ENCODE measurements at places on chromosomes 2 and 18. TPM values are rescaled to one million over a fixed set of nuclear protein-coding genes. Genes with fewer than 3 reads are reported as not detected.

TXNDC9 gene
- total RNA-seq = 68.3 TPM

CD302 gene
- 7.8 TPM for total RNA-seq

SEC11C gene
- 10.2 TPM for total RNA-seq

NAPG gene
- total RNA-seq = 30.1 TPM

DLX1 gene
- total RNA-seq = under 0.01 TPM

TUBA4B gene
- not detected for total RNA-seq

UPP2 gene
- total RNA-seq = not detected

CTAGE1 gene
- total RNA-seq = not detected

TBR1 gene
- under 0.01 TPM for total RNA-seq

POTEJ gene
- not detected for total RNA-seq

DES gene
- 0.73 TPM for total RNA-seq

RAB6C gene
- total RNA-seq = not detected

EFHD1 gene
- total RNA-seq = not detected

LBX2 gene
- total RNA-seq = 3.3 TPM

NAT8 gene
- total RNA-seq = not detected

VWA3B gene
- not detected for total RNA-seq

PID1 gene
- 18.2 TPM for total RNA-seq

MARCHF4 gene
- under 0.01 TPM for total RNA-seq

NMUR1 gene
- total RNA-seq = not detected

QPCT gene
- 6.5 TPM for total RNA-seq

IL1F10 gene
- not detected for total RNA-seq

HOXD10 gene
- total RNA-seq = 2.7 TPM

VWC2L gene
- not detected for total RNA-seq

C2orf78 gene
- total RNA-seq = not detected

RNF152 gene
- 1.2 TPM for total RNA-seq

DSG3 gene
- total RNA-seq = under 0.01 TPM

ERFE gene
- total RNA-seq = 7.0 TPM

ALPG gene
- total RNA-seq = not detected

GPR35 gene
- total RNA-seq = 0.20 TPM

C2orf66 gene
- under 0.01 TPM for total RNA-seq

RTP5 gene
- not detected for total RNA-seq

CCDC150 gene
- 7.3 TPM for total RNA-seq

CD8B gene
- not detected for total RNA-seq

HOXD8 gene
- total RNA-seq = 10.0 TPM

CEP192 gene
- 28.7 TPM for total RNA-seq

CENPA gene
- total RNA-seq = 16.0 TPM

RNF125 gene
- 2.3 TPM for total RNA-seq

DRC1 gene
- total RNA-seq = not detected

GALNT13 gene
- 2.6 TPM for total RNA-seq

EVX2 gene
- not detected for total RNA-seq
